NCI-H226 (cell line): ENCODE measurements at places on chromosomes 16 and 17.
A peak's percentile ranks its signal among the peaks of the same experiment; 100 is the strongest.

- DNase-seq: peak; percentile 59
Observed at GRCh38 chr16:31869511-31870201, 4.0 kb upstream of the ZNF267 start.

DNA sequence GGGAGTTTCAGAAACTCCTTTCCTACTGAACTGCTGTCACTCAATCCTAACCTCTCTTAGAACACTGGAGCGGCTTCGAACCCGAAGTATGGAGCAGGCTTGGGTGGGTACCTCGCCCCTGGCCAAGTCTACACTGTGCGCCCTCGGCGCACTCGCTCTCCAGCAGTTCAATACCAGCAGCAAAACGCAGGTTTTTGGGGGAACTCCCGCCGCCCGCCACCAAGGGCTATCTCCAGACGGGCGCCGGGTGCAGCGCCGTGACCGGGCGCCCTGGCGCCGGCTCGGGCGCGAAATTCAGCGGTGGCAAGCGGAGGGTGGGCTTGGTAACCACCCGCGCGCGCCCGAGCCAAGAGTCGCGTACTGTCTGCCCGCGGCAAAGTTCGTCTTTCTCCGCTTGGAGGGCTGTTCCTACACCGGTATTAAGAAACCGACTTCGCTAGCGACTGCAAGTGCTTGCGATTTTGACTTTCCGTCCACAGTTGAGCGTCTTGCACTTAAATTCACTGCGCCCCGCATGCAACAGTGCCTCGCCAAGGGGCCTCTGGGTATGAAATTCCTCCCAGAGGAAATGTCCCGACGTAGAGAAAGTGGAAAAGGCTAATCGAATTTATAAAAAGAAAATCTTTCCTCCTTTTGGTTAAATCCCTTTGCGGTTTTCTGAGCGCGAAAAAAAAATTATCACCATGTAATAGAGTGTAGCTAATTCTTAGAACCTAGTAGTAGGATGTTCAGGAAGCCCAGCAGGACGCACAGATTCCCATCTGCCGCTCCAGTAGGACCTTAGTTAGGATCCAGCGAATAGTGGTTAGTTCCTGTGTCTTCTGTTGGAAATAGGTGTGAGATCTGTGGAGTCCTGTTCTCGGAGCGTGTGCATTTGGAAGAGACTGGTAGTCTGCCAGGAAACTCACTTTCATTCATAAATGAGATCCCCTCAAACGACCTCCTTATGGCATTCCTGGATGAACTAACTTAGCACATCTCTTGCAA, 5.0 kb upstream of the SALL1 start:
- no peak for DNase-seq

- DNase-seq: peak; percentile 93
Observed at GRCh38 chr17:39485555-39485954, 24.3 kb downstream of the CDK12 start.

GRCh38 chr17:27384261-27384701, 72.0 kb upstream of the KSR1 start:
- peak; percentile 98 for DNase-seq

GRCh38 chr17:50364715-50365114, 8.3 kb downstream of the MRPL27 start:
- peak; percentile 72 for DNase-seq
